ENCODE measurements at places on chromosomes 7 and 10.

DNA sequence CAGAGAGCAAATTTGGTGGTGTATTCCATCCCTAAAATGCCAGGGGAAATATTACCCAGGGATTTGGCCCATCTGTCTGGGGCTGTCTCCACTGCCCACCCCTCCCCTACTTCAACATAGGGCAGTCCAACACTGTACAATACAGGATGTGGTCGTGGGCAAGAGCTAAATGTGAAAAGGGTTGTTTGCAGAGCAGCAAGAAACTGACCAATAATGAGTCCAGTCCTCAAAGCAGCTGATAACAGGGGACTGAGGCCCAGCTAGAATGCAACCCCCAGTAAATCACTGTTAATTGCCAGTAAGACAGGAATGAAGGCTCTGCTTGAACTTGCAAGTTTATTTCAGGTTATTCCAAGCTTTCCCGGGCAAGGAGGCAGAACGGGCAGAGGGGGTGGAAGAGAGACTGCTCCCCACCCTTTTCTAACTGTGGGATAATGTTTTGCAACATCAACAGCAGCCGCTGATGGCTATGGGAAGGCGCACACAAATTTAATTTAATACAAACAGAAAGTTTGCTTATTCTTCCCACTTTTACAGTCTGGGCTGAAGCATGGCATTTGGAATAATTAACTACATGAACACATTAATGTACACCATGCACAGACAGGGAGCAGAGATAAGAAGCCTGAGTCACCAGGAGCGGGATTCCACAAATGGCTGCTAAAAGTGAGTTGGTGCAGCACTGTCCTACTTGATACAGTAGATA lies 36.8 kb downstream of the AFAP1L2 start:
- no peak for DNase-seq

DNA sequence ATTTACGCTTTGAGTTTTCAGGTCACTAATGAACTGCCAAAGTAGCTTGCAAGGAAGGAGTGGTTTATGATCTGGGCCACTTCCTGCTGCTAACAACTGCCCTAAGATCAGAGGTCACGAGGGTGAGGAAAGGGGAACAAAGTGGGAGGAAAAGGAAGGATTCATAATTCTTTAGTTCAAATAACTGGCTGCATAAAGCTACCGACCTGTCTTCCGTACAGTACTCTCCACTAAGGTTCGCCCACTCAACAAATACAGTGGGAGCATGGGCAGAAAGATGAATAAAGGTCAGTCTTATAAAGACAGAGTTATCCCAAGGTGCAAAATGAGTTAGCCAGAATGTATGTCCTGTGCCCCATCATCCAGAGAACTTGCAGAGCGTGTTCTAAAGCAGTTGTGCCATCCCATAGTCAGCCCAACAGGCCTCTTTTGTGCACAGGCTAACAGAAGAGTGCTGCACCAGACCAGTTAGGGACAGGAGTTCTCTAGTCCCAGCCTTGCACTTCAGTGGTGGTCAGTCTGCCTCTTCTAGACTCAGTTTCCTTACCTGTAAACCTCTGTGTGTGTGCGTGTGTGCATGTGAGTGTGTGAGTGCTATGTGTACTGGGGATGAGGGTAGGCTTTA lies 65.9 kb downstream of the CREB3L2 start:
- no peak for DNase-seq

GRCh38 chr10:112756235-112756527 lies 193.9 kb upstream of the TCF7L2 start:
- no peak for DNase-seq

DNA sequence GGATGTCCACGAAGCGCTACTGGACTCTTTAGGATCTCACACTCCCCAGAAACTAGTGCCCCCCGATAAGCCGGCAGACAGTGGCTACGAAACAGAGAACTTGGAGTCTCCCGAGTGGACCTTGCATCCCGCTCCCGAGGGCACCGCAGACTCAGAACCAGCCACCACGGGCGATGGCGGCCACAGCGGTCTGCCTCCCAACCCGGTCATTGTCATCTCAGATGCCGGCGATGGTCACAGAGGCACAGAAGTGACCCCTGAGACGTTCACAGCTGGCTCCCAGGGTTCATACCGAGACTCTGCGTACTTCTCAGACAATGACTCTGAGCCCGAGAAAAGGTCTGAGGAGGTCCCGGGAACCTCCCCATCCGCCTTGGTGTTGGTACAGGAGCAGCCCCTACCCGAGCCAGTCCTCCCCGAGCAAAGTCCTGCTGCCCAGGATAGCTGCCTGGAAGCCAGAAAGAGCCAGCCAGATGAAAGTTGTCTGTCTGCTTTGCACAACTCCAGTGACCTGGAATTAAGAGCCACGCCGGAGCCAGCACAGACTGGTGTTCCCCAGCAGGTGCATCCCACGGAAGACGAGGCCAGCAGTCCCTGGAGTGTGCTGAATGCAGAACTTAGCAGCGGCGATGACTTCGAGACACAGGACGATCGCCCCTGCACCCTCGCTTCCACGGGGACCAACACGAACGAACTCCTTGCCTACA lies 17.6 kb upstream of the BHLHA15 start:
- no peak for DNase-seq

DNA sequence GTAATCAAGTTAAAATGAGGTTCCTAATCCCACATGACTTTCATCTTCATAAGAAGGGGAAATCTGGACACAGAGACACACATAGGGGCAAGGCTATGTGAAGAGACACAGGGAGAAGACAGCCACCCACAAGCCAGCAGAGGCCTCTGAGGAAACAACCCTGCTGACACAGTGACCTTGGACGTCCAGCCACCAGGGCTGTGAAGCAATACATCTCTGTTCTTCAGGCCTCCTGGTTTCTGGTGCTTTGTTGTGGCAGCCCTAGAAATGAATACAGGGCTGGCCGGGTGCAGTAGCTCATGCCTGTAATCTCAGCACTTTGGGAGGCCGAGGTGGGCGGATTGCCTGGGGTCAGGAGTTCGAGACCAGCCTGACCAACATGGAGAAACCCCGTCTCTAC lies 183.9 kb downstream of the CXCL12 start:
- no peak for DNase-seq

DNA sequence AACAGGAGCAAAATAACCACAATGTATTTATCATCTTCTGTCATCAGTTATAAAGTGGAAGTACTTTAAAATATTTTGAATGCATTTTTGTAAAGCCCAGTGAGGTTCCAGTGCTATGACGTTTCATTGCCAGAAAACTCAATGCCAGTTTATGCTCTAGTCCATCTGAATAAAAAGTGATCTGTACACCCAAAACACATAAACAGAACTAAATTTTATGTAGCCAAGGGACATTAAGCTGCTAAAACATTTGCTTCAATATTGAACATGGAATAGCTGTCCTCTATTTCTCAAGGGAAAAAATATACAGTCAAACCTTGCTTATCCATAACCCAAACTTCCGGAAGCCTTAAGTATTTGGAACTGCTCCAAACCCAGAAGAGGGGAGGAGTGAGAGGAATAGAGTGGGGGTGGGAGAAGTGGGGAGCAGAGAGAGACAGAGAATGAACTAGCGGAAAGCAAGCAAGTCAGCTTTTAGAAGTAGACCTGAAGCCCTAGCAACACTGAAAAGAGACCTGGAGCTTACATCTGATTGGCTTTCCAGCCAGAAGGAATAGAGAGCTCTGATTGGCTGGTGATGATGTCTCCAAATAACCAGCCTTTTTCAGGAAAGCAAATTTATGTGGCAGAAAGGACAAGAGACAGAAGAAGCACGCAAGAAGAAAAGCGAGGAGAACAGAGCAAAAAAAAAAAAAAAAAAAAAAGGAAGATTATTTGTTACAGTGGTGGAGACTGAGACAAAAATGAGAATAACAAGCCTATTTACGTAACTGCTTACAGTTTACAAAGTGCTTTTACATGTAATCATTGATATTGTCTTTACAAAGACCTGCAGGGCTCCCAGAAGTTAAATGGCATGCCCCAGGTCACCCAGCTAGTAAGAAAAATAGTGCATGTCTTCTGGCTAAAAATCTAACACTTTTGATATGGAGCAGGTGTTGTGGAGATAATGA lies 196.0 kb downstream of the RNLS start:
- DNase-seq = no peak

GRCh38 chr10:104036069-104036384 lies 49.7 kb downstream of the COL17A1 start:
- DNase-seq = no peak

GRCh38 chr7:148447221-148447849 lies 143.2 kb upstream of the C7orf33 start:
- DNase-seq = no peak

GRCh38 chr7:112866424-112866823 lies 76.2 kb upstream of the TMEM168 start:
- DNase-seq = no peak

- no peak for DNase-seq
Measured at GRCh38 chr10:11625019-11625735, 13.7 kb upstream of the USP6NL start.

- no peak for DNase-seq
Measured at GRCh38 chr7:122310119-122311021, 5.8 kb upstream of the FEZF1 start.

DNA sequence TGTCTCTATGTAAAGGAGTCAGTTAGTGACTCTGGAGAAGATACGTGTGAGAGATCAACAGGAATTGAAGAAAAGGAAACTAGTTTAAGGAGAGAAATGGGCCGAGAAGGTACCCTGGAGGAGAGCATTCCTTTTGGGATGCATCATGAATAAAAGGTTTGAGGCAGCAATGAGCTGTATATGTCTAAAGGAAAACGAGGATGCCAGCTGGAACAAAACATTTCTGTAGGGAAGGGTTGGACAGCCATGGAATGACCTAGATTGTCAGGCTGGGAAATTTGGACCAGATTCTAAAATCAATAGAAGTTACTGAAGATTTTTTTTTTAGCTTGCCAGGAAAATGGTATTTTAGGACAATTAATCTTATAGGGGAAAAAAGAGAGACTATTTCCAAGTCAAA lies 17.2 kb upstream of the MPP7 start:
- DNase-seq = no peak

DNA sequence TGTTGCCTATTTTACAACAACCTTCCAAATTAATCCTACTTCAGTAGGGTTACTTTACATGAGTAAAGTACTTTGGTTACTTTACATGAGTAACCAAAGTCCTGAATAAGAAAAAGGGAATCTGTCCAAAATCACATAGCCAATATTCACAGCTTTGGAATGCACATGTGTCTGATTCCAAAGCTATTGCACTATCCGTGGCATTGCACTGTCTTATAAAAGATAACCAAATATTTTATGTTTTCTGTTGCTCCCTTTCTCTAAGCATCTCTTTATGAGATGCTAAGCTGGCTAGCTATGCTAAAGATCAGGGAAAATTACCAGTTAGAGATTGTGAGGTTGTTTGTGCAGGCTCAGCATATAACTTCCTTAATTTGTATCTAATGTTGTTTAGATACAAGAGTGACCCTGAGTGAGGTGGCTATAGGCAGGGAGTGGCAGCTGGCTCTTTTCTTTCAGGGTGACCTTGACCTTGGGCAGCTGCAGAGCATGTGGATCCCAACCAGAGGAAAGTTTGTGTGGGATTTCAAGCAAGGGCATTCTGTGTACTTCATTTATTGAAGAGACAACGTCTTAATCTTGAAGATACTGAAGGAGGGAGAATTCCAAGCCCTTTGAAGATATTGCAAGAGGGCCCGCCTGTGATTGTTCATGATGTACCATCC lies 366.1 kb upstream of the ANKRD30A start:
- no peak for DNase-seq

GRCh38 chr7:107023522-107024151 lies 20.9 kb upstream of the PRKAR2B start:
- no peak for DNase-seq

- DNase-seq = no peak
Measured at GRCh38 chr10:109457302-109457638, 466.0 kb downstream of the XPNPEP1 start.

DNA sequence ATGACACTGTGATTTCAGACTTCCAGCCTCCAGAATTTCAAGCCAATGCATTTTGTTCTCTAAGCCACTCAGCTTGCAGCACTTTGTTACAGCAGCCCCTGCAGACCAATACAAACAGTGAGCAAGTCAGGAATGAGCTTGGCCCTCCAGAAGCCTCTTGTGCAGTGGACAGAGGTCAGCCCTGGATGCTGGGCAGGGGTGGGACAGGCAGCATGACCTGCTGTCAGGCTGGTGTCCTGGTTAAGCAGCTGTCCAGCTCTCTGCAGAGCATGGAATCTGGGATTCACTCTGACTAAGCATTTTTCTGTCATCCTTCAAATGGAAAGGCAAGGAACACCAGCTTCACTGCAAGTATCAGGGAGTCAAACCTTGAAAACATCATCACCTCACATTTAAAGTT lies 85.5 kb upstream of the GDF10 start:
- DNase-seq = no peak

DNA sequence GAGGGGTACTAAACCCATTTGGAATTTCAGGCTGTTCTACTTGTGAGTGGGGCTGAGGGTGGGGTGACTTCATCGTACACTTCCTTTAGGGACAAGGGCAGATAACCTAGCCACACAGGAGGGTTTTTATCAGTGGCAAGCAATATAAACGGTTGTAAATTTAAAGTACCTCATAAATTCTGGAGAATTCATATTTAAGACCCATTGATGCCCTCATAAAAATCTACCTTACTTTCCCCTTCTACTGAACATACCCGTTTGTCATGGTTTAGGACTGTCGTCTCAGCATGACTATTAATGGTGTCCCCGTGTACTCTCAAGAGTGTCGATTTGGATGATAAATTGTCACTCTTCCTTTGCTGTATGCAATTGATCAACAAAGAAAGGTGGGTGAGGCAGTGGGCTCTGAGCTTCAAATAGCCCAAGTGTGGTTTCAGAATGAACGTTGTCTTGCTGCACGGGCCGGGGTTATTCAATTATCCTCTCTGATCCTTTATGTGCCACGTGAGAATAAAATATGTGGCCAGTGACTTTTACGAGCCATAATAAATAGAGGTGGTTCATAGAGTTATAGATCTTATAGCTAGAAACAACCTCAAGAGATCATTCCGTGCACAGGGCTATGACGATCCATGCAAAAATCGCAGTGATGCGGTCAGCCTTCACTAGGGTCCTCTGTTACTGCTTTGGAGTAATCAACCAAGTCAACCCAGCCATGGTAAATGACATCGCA lies 82.2 kb downstream of the FAM107B start:
- no peak for DNase-seq

DNA sequence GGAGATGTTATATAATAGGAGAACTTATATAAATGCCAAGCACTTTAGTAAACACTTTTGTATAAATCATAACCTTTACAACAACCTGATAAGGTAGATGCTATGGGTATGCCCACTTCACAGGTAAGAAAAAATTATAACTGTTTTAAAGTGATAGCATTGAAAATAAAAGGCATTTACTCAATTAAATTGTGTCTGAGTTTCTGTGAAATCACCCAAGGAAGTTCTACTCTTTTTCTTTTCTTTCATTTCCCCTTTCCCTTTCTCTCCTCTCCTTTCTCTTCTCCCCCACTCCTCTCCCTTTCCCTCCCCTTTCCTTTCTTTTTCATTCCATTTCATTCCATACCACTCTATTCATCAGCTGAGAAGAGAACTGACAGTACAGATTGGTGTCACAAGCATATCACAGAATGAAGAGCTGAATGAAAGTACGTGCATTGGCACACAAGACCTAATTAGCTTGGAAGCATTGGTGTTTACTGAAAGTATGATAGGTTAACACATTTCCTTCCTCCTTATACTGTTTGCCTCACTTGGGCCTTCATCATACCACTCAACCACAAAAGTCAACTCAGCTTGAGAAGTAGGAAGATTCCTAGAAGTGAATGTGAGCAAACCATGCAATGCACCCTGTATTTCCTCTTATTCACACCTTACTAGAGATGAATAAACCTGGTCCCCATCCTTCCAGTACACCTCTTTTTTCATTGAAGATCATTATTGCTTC lies 117.9 kb upstream of the AGR3 start:
- no peak for DNase-seq
